Hippocampal formation (tissue), 2 donors: ENCODE measurements at places on chromosomes 6 and 20.

DNA sequence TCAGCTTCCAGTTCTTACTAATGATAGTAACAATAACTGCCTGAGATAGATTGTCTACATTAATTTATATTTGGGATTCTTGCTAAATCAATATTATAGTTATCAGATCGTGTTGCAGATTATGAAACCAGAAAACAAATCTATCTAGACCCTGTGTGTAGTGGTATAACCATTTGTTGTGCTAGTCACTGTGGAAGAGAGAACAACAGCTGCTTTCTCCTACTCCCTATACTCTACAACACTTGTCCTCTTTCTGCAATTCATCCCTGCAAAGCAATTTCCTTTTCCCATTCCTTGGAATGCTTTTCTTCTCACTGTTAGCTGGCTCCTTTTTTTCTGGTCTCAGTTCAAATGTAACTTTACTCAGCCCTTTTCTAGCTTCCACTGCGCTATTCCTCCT lies 8.3 kb downstream of the COX7A2 start:
- no peak for DNase-seq

- DNase-seq = no peak
These were observed 34.7 kb downstream of the TAF4 start for GRCh38 chr20:62030834-62031434.

DNA sequence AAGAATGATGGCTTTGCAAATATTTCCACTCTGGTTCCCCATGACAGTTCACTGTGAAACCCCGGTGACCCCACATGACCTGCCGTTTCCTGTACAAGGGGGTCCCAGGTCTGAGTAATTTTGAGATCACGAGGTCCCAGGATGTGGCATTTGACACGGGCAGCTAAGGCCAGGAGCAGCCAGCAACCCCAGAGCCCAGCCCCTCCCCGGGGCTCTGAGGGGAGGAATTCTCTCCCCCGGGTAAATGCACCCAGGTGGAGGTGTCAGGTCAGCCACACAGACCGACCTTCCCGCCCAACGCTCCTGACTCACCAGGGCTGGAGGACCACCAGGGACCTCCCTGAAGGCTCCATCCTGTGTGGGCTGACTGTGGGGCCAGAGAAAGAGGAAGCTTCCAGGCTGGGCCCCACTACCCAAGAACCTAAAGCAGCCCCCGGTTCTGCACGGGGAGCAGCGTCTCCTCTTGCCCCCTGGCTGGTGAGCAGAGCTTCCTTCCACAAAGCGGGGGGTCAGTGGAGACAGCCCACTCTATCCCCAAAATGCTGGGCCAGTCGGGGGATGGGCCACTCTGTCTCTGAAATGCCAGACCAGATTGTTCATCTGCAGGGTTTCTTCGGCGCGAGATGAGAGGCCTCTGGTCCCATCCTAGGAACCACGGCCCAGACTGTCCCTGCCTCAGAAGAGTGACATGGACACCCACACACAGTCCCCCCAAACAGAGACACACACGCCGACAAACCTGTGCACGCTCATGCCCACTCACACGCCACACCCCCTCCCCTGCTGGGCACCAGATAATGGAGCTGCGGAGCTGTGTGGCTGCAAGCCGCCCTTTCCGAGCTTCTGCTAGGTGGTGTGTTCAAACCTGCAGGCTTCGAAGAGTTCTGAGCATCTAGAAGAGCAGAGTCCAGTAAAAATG lies 23.4 kb upstream of the SLCO4A1 start:
- DNase-seq = no peak

GRCh38 chr6:134772671-134773360 lies 177.1 kb downstream of the ALDH8A1 start:
- DNase-seq = no peak

DNA sequence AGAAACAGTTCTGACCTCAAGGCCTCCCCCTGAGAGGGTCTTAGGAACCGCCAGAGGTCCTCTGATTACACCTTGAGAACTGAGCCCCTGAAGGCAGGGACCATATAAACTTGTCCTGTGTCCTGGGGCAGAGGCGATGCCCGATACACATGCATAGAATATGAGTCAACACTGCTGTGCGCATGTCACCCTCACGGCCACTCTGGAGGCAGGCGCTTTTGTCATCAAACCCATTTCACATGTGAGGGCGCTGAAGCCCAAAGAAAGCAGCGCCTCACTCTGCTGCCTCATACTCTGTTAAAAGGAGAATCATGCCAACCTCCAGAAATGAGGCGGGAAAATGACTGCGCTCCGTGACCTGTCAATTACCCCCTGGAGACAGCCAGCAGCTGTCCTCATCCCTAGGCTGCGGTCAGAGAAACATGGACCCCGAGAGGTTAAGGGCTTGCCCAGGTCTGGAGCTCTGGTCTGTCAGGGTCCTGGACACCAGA lies 158.3 kb downstream of the GRM4 start:
- DNase-seq = no peak

DNA sequence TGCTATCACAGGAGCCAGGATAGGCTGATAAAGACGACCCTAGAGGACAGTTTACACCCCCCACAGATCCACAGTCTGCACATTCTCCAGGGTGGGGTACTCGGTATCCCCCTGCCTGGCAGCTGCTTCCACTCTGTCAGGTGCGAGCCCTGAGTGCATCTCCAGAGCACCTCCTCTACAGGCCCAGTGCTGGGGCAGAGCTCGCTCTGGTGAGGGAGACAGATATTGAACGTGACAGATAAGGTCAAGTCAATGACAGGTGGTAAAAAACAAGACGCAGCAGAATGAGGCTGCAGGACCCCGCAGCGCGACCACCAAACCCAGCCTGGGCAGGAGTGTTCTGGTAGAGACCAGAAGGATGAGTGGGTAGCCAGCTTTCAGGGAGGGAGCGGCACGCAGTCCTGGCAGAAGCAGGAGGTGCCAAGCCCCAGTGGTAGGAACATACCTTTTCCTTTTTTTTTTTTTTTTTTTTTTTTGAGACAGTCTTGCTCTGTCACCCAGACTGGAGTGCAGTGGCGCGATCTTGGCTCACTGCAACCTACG lies 12.4 kb upstream of the MYL9 start:
- DNase-seq = no peak

DNA sequence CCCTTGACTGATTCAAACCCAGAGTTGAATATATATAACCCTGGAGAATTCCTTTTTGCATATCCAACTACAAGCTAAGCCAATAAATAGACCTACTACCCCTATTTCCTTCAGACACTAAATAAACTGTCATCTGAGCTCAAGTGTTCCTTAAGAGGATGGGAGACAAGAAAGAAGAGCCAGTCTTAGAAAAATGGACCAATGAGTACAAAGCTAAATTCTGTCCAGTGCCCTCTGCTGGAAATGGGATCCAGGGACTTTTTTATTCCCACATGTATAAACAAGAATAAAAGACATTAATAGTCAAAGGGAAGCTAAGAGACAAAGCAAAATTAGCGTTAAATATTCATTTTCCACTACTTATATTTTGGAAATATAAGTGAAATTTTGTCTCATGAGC lies 4.8 kb downstream of the PPP1R10 start:
- DNase-seq = no peak

DNA sequence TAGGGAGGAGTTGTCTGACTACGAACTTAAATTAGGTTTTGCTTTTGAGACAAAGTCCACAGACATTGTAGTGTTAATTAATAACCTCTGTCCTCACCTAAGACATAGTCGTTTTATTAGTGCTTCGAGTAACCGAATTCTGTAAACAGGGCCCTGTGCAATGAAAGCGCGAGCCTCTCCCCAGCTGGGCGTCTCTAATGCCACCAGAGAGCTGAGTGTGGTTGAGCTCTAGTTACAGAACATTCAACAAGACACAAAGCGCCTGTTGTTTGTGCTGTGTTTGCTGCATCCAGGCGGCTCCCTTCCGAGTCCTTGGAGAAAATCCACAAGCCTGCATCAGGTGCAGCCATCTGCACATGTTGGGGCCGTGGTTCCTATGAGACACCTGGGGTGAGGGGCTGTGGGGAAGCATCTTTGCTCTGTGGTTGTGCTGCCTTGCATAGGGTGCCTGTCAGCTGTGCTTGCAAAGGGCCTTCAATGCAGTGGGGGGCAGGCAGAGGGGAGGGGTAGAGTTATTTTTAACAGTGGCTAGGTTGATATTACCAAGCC lies 63.9 kb downstream of the CD164 start:
- peak; percentile 91 for DNase-seq

GRCh38 chr6:5231289-5231688 lies 29.5 kb downstream of the LYRM4 start:
- DNase-seq = no peak

- peak; percentile 33 for DNase-seq
These were observed 24.0 kb downstream of the FGD2 start for GRCh38 chr6:37029249-37029971.

GRCh38 chr20:17992224-17992637 lies 23.4 kb downstream of the MGME1 start:
- no peak for DNase-seq

DNA sequence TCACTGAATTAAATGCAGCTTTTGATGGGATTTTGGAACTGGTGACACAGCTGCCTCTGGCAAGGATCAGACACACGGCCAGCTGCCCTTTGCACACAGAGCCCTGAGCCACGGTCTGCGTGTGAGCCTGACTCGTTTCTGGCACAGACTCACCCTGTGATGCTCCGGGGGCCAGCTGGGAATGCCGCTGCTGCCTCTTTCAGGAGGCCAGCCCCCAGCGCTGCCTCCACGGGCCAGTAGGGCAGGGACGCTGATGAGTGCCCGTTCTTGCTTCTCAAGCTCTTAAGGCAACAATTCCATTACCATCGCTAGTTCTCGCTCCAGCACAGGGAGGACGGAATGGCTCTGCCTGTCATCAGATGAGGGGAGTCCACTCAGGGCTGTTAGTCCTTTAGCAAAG lies 61.6 kb downstream of the IRF4 start:
- peak; percentile 81 for DNase-seq

- no peak for DNase-seq
These were observed 85.6 kb downstream of the MRPL14 start for GRCh38 chr6:44041461-44042260.

- no peak for DNase-seq
These were observed 13.0 kb downstream of the TENT5A start for GRCh38 chr6:81739230-81740195.

DNA sequence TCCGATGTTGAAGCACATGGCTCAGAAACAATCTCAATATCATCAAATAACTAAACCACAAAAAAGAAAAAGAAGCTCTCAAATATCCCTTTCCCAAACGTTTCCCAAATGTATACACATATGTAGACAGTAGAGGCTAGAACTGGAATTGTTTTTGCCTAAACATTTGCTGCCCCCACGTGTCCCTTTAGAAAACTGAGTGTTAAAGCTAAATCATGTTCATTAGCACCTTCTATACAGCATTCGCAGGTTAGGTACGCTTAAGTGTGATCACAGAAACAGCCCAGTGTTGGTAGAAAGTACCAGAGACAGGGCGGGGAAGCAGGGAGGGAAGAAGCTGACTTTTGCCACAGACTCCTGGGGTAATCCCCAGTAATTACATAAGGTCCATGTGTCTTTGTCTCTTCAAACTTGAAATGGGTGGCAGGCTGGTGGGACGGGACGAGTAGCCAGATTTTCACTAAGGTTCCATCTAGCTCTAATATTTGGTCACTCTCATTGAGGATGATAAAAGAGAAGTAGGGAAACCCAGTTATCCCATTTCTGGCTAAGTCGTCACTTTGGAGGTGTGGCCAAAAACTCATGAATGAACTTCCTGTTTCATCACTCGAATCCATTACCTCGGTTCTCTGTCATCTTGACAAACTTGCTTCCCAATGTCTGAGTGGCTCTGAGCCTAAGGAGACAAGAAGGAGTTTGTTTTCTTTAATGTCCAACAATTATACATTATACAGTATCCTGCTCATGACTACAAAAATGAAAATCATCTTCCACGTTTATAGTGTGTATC lies 15.0 kb upstream of the TFAP2A start:
- peak; percentile 69 for DNase-seq

- no peak for DNase-seq
These were observed 45.2 kb downstream of the BACH2 start for GRCh38 chr6:90251295-90251992.

DNA sequence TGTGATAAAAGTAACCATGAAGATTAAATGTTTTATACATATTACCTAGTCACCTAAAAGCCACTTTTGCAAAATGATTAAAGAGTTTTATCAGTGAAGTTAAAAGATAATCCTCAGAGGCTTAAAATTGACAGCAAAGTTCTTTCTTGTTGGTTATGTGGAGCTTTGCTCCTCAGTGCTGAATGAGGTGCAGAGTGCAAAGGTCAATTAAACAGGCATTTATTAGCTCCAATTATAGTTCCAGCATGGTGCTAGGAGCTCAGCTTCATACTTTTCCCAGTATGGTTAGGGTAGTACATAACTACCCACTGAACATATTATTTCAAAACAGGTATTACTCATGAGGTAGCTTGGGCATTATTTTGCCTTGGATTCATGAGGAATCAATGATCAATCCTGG lies 414.0 kb upstream of the RUNX2 start:
- DNase-seq = no peak

GRCh38 chr6:169109411-169110220 lies 144.0 kb downstream of the THBS2 start:
- DNase-seq = no peak

DNA sequence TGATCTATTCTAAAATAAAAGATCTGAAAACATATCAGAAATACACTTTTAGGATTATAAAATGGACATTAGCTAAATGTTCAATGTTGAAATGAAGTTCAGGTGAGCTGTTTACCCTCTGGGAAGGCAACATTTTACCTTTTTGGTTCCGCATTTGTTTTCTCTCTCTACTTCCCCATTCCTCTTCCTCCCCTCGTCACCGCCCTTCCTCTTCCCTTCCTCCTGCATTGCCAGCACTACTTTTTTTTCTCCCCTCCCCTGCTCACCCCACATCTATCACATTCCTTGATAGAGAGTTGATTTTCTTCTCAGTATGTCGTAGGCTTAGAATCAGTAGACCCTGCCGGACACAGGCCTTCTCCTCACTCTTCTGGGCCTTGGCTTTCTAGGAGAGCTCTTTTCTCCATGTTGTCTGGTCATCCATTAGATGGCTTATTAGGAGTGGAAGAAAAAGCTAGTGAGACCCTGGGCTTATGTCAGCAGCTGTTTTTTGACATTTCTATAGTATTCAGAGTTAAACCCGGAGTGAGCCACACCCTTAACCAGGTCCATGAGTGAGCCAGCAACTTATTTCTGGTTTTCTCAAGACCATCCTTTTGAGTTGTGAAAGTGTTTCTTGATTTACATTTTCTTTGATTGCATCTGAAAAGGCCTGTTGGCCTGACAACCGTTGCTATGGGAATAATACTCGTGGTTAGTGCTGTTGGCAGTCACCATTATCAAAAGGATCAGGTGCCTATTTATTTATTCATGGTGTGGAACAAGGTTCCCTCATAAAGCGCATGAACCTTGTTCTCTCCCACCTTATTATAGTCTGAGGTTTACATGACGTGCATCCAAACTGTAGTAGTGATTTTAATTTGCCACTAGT lies 90.9 kb downstream of the DTD1 start:
- peak; percentile 38 for DNase-seq

DNA sequence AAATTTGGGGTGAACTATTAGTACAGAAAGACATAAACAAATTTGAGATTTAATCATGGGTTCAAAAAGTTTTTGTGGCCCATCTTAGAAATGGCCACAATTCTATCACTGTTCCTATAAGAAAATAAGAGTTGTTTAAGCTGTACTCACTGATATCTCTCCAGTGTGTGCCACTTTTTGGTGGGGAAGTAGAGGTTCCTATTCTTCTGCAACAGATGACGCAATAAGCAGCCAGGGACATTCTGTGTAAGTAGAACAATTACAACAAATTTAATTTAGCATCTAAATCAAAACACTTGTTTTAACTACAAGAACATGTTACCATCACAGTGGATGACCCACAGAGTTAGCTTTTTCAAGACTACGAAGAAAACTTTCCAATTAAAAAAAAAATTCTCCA lies 9.9 kb downstream of the SERAC1 start:
- no peak for DNase-seq
